Peyer's patch (tissue), 4 donors: ENCODE measurements at places on chromosomes 3 and 15. TPM values are rescaled to one million over a fixed set of nuclear protein-coding genes. Genes with fewer than 3 reads are reported as not detected.

- no peak for DNase-seq
- no peak overlapping the region for H3K27ac ChIP-seq
- no peak overlapping the region for H3K4me3 ChIP-seq
- H3K4me1 ChIP-seq = no peaks in the 10 kb centered on the region
These were observed 52.8 kb upstream of the CCNB2 start for GRCh38 chr15:59051873-59052861.

Gene SSUH2
- 1.7 TPM for total RNA-seq

Gene MYZAP
- total RNA-seq = 15.4 TPM

- H3K27ac ChIP-seq = no peak overlapping the region
- no peaks in the 10 kb centered on the region for H3K4me1 ChIP-seq
These were observed 98.6 kb upstream of the KLF13 start for GRCh38 chr15:31228011-31228484.

GRCh38 chr3:140629357-140630137 is 48.3 kb upstream of the TRIM42 start:
- no peak for DNase-seq
- H3K36me3 ChIP-seq = no peaks in the 10 kb centered on the region
- no peaks in the 10 kb centered on the region for H3K4me1 ChIP-seq
- H3K4me3 ChIP-seq = no peak overlapping the region
- H3K27me3 ChIP-seq = no peaks in the 10 kb centered on the region

DNA sequence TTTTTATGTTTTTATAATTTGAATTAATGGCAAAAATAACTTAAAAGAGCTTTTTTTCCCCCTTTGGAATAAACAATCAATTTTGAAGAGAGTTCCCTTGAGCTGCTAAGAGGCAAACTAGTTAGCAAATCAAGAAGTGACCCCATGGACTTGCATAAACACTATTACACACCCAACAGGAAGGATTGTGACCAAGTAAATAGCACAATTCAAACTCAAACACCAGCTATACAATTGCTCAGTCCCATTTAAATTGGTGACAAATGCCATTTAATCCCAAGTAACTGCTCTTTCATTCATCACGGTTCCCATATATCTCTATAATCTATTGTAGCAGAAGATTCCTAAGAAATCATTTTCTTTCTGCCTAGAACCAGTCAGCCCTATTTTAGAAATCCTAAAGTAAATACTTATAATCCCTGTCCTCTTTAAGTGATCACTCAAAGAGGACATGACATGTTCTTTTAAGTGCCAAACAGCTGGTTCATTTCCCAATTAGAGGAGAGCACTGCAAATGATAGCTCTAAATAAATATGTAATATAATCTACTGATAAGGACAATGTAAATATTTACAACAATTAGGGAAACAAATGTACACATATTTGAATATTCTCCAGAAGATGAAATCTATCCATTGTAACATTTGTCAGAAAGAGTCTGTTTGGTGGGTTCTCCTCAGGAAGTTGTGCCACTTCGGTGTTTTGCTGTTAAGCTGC is 137.8 kb upstream of the ADAMTS9 start:
- no peaks in the 10 kb centered on the region for H3K27me3 ChIP-seq
- H3K36me3 ChIP-seq = no peaks in the 10 kb centered on the region
- H3K4me1 ChIP-seq = no peaks in the 10 kb centered on the region
- no peak overlapping the region for H3K27ac ChIP-seq
- no peak for DNase-seq

DNA sequence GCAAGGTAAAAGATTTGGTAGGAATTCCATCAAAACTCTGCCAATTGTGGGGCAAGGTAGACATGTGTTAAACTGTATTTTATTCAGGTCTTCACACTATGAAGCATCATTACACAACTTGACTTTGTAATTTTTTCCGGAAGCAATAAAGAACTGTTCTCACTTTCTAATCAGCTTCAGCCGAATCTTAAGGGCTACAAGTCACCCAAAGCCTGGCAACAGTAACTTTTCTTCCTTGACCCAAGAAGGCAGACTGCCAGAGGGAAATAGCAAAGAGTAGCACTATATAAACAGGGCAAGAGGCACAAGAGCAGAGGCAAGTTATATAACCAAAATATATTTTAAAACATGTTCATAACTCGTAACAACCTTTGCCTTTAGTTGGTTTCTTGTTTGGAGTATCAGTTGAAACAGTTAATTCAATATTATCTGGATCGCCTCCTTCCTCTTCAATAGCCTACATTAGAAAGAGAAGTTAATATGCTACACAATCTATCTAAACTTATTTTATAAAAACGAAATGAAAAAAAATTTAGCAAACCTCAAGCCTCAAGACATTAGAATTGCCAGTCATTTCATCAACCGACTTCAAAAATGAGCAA is 1.4 kb downstream of the SLTM start:
- DNase-seq = no peak
- H3K27ac ChIP-seq = peak overlapping the region; percentile 99
- H3K36me3 ChIP-seq = peaks cover 26% of the 10 kb centered on the region
- no peaks in the 10 kb centered on the region for H3K4me1 ChIP-seq

Gene THAP10
- total RNA-seq = 1.2 TPM

GRCh38 chr3:45440562-45440961 is 52.2 kb downstream of the LARS2 start:
- H3K27me3 ChIP-seq = no peaks in the 10 kb centered on the region
- no peak overlapping the region for H3K4me3 ChIP-seq
- no peaks in the 10 kb centered on the region for H3K4me1 ChIP-seq
- no peaks in the 10 kb centered on the region for H3K36me3 ChIP-seq

GRCh38 chr3:139827833-139828232 is 107.2 kb upstream of the CLSTN2 start:
- no peak overlapping the region for H3K4me3 ChIP-seq
- H3K36me3 ChIP-seq = no peaks in the 10 kb centered on the region
- H3K4me1 ChIP-seq = no peaks in the 10 kb centered on the region

DNA sequence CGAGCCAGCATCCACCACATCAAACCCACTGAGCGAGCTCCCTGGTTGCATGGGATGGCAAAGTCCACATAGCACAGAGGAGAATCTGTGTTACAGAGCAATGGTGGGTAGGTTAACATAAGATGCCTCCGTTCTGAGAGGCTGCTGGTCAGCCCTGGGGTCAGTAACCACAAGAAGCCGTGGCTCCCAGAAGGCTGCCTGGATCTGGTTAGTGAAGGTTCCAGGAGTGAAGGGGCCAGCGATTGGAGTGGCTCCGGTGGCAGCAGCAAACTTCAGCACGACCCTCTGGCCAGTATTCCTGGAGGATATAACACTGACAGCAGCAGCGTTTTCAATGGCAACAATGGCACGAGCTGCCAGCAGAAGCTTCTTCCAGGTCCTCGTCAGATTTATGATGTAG is 18.4 kb upstream of the PIGZ start:
- no peaks in the 10 kb centered on the region for H3K4me1 ChIP-seq
- H3K4me3 ChIP-seq = no peak overlapping the region

Gene LRRC2
- total RNA-seq = 0.35 TPM
